ENCODE measurements at places on chromosomes 1 and 21.

DNA sequence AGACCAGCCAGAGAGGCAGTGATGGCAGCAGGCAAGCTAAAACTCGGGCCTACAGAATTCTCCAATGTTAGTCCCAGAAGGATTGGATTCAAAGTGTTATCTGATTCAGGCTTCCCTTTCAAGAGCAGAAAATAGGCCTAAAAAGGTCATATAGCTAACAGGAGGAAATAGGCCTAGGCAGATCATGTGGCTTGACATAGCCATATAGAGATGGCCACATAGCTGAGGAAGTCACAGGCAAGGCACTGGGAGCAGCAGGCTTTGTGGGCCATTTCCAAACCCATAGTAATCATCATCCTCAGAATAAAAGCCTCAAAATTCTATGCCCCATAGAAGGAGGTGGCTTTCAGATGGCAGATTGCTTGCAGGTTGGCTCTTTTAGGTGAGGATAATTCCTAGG lies 29.0 kb upstream of the LMO4 start:
- DNase-seq = no peak

DNA sequence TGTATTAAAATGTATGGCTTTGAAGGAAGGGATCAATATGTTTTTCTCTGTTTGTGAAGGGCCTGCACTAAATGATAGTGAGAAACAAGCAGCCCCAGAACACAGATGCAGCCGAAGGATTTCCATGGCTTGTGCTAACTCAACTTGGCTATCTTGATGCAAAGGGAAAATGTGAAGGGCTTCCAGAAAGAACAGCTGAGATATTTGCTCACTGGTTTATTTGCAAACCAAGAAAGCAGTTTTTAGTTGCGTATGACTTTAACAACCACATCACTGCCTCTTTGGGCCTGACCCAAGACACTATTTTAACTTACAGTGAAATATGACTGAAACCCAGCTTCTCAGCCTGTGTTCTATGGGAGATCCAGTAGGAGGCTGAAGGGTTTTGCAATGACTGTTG lies 369.9 kb downstream of the SETD4 start:
- no peak for DNase-seq

GRCh38 chr1:111596499-111596898 lies 23.1 kb upstream of the RAP1A start:
- no peak for DNase-seq

DNA sequence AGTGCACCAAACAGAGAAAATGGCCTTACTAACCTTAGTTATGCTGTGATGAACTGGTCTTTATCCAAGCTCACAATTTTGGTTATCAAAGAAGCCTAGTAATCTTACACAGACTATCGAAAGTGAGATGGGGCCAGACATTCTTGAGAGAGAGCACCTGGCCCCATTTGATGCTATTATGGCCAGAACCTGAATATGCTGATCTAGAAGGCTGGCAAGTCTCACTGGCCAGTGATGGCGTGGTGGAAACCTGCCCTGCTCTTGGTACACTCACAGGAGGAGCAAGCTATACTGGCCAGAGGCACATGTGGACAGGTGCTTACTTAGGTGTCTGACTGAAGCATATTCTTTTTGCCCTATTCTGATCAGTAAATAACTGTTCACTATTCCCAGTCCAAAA lies 357.8 kb upstream of the ZRANB2 start:
- DNase-seq = no peak

- no peak for DNase-seq
Observed at GRCh38 chr1:41889506-41890414, 29.0 kb downstream of the HIVEP3 start.

DNA sequence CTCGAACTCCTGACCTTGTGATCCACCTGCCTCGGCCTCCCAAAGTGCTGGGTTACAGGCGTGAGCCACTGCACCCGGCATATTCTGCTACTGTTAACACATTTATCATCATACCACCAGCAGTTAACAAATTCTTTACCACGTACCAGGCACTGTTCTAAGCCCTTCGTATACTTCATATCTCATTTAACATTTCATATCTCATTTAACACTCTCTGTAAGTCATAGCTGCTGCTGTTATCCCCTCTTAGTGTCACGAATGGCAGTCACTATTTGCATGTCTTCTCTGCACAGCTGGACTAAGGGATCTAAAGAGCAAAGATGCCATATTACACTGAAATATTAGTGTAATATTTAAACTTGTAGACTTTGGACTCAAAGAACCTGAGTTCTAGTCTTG lies 462.5 kb upstream of the DAB1 start:
- DNase-seq = no peak

- peak; percentile 59 for DNase-seq
Observed at GRCh38 chr1:154943649-154944400, 7.3 kb upstream of the PMVK start.

- no peak for DNase-seq
Observed at GRCh38 chr1:28775121-28775942, 36.6 kb upstream of the OPRD1 start.

DNA sequence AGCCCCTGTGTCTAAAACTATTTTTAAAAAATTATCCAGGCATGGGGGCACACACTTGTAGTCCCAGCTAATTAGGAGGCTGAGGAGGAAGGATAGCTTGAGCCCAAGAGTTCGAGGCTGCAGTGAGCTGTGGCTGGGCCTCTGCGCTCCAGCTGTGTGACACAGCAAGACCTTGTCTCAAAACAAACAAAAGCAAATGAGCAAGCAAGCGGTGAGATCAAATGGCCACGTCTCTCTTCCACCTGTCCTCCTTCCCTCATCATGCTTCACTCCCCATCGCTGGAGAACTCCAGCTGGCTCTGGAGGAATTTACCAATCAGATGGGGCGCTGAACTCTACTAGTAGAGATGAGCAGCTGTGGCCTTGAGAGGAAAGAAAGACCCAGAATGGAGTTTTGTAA lies 14.0 kb upstream of the REN start:
- peak; percentile 95 for DNase-seq

DNA sequence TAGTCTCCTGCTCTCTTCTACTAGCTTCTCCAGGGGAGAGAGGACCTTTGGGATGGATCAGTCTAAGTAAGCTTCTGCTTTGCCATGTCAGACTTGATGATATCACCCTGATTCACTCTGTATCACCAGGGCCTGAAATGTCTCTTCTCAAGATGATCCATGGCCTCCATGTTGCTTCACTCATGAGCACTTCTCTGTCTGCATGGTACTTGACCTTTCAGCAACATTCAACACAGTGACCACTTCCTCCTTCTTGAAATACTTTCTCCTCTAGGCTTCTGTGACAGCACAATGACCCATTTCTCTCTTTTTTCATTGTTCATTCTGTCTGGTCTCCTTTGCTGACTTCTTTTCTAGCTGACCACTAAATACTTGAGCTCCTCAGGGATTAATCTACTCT lies 35.3 kb upstream of the NGF start:
- peak; percentile 76 for DNase-seq

DNA sequence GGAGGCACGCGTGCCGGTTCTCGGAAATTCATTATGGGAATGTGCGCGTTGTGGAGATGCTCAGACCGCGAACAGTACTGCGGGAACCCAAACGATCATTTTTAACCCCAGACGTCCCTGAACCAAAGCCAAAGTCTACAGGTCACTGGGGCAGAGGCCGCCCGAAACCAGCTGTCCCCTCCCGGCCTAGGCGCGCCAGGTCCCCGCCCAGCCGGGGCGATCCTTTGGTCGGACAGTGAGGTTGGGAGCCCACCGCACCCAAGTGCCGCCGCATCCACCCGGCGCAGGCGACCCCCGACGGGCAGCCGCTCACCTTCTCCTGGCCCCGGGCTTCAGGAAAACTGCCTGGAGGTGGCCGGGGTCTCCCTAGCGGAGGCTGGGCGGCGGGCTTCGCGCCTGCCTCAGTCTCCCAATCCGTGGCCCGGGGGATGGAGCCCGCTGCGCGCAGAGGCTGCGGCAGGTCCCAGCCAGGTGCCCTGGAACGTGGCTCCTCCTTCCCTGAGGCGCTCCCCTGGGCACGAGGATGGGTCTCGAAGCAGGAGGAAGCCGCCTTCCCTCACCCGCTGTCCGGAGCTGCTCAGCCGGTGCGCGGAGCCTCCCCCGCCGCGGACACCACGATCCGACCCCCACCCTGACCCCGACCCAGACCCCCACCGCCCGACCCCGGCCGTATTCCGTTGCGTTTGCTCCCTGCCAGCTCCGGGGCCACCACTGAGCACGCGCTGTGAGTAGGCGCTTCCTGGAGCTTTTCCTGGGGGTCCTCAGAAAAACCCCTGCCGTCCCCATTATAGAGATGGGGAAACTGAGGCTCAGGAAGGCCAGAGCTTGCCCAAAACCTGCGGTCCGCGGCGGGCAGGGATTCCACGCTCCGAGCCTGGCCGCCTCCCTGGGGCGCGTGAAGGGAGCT lies 8.1 kb upstream of the SLX9 start:
- peak; percentile 27 for DNase-seq

DNA sequence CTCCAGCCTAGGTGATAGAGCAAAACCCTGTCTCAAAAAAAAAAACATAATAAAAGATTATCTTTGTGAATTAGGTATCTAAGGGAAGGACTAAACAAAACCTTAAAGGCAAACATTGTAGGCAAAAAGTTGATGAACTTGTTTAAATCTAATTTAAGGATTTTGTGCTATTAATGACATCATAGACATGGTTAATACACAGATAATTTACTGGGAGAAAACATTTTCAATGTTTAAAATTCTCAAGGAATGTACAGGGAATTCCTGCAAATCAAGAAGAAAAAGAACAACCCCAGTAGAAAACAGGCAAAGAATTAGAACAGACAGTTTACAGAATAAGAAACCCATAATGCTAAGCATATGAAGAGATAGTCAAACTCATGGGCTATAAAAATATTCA lies 47.6 kb downstream of the ST3GAL3 start:
- no peak for DNase-seq

- no peak for DNase-seq
Observed at GRCh38 chr1:94634977-94635416, 93.4 kb upstream of the F3 start.

GRCh38 chr1:19514391-19514831 lies 29.1 kb upstream of the CAPZB start:
- no peak for DNase-seq

- peak; percentile 62 for DNase-seq
Observed at GRCh38 chr1:28087614-28088167, 719 bp downstream of the EYA3 start.

DNA sequence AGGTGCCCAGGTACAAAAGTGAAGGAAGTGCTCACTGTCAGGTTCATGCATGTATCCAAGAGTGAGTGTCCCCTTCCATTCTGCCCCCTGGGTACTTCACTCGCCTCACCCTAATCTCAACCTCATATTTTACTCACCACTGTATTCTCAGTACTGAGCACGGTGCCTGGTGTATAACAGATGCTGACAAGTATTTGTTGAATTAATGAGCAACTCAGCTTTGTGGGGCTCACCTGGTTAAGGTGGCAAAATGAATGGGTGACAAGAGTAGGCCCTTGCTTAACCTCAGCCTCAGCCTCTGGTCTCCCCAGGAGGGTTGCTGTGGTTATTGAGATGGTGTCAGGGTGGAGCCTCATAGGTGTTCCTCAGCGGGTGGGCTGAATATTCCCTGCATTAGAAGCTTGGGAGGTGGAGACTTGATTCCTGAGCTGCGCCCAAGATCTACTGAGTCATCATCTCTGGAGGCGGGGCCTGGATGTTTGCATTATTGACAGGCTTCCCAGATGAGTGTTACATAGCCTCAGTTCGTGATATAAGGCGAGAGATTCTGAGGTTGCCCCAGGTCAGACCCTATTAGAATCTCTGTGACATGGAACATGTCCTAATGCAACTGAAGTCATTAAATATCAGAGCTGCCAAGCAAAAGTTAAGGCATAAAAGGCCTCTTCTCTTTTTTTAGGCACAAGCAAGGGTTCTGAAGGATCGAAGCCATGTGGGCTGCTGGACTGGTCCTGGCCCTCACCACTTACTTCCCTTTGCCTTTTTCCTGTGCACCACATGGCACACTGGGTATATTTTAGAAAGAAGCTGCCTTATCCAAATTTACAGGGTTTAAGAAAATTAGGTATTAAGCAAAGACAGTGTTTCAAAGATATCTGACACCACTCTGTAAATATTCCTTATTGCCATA lies 39.2 kb downstream of the SYT6 start:
- DNase-seq = no peak

- no peak for DNase-seq
Observed at GRCh38 chr1:143720087-143721023, 251.4 kb downstream of the FAM72C start.

DNA sequence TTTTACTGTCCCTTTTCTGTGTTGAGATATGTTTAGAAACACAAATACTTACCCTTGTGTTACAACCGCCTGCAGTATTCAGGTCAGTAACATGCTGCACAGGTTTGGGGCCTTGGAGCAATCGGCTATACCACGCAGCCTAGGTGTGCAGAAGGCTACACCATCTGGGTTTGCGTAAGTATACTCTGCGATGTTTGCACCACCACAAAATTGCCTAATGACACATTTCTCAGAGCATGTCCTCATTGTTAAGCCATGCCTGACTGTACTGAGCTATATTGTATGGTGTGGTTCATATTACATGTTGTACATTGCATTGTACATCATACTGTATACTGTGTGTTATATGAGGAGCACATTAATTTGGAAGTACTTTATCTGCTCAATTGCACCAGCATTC lies 247.4 kb downstream of the RHOU start:
- DNase-seq = no peak

- DNase-seq = peak; percentile 86
Observed at GRCh38 chr1:184222652-184223052, 164.2 kb upstream of the C1orf21 start.

GRCh38 chr1:230647321-230647720 lies 5.0 kb downstream of the COG2 start:
- no peak for DNase-seq

- DNase-seq = no peak
Observed at GRCh38 chr21:29667651-29668050, 272.1 kb downstream of the GRIK1 start.

GRCh38 chr1:22518379-22518778 lies 44.9 kb upstream of the EPHA8 start:
- no peak for DNase-seq

DNA sequence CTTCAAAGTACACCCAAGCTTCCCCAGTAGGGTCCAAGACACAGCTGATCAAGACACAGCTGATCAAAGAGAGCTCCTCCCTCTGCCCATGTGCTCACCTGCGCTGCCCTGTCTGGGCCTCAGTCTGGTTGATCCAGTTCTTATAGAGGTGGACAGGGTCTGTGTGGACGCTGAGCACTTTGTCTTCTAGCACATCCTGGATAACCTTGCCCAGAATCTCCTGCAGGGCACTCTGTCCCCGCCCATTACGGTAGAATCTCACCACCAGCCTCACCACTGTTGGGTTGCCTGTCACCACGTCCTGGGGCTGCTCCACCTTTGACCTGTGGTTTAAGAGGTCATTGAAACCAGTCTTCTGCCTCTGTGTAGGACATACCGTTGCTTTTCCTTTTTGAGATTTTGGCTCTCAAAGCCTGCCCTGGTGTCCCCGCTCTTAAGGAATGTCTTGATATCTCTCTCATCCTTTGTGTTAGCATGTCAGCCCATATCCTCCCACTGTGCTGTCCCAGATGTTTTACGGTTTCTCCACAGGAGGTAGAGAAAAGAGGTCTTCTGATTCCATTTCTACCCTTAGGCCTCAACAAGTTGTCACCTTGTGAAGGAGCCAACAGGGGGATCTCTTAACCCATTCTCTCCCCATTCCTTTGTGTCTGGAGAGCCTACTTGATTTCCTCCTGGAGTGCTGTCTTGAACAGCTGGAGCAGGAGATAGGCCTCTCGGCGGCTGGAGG lies 33.5 kb downstream of the IQGAP3 start:
- DNase-seq = no peak

GRCh38 chr1:204578867-204579664 lies 62.9 kb downstream of the MDM4 start:
- no peak for DNase-seq
